ENCODE measurements at places on chromosomes 1 and 21.

GRCh38 chr1:160647329-160647720 lies 481 bp upstream of the SLAMF1 start:
- DNase-seq: no peak

GRCh38 chr1:48920851-48921250 lies 144.2 kb upstream of the BEND5 start:
- DNase-seq: no peak

DNA sequence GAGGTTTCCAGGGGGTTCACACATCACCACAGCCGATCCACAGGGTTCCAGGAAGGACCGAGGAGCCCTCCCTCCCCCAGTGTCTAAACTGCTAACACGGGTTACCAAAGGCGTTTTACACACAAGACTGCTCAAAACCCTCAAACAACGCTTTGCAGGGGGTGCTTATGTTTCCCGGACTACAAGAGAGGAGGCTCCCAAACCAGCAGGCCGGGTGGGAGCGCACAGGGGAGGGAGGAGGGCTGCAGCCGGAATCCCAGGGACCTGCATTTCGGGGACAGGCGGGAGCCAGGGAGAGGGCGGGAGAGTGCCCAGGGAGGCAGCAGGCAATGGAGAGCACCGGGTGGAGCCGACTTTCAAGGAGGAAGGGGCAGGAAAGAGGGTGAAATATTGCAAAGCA lies 50.8 kb downstream of the ACBD3 start:
- no peak for DNase-seq

- DNase-seq: no peak
Measured at GRCh38 chr1:59046730-59047157, 250.2 kb upstream of the FGGY start.
